T-helper 17 cell (primary cell): ENCODE measurements at places on chromosomes 2 and 18. TPM values are rescaled to one million over a fixed set of nuclear protein-coding genes. Genes with fewer than 3 reads are reported as not detected.

- H3K4me3 ChIP-seq, result no peak overlapping the region
- H3K27ac ChIP-seq, result no peak overlapping the region
- peaks cover 32% of the 10 kb centered on the region for H3K27me3 ChIP-seq
- H3K36me3 ChIP-seq, result no peaks in the 10 kb centered on the region
- H3K4me1 ChIP-seq, result no peaks in the 10 kb centered on the region
Observed at GRCh38 chr18:54480616-54481015, 110.4 kb upstream of the DYNAP start.

DNA sequence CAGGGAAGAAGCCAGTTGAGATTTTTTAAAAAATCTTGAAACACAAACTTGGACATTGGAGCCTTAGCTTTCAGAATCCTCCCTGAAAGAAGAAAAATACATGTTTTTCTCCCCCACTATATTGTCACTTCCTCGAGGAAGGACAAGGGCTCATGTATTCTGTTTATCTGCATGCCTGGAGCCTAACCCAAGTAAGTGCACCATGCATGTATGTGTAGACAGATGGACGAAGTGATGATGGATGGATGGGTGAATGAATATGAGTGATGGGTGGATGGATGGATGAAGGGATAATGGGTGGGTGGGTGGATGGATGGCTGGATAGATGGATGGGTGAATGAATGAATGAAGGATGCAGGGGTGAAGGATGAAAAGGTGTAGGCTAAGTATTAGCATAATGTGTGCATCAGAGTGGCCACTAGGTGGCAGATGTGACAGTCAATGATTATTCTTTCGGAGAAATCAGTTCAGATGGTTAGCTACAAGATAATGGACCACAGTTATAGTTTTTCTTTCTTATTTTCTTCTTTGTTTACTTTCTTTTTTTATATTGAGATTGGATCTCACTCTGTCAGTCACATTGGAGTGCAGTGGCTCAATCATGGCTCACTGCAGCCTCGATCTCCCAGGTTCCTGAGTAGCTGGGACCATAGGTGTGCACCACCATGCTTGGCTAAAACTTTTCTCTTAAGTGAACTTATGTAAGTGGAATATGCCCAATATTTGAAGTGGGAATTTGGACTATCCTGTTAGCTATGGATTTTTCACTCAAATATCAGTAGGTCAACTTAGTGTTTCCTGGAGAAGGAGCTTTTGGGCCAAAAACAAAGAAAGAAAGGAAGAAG is 18.5 kb upstream of the CCDC93 start:
- H3K4me1 ChIP-seq, result peaks cover 4% of the 10 kb centered on the region
- no peak overlapping the region for H3K27ac ChIP-seq
- peaks cover 4% of the 10 kb centered on the region for H3K36me3 ChIP-seq
- peaks cover 69% of the 10 kb centered on the region for H3K27me3 ChIP-seq
- no peak overlapping the region for H3K4me3 ChIP-seq

- peak overlapping the region; percentile 80 for H3K27ac ChIP-seq
- H3K4me3 ChIP-seq, result peak overlapping the region; percentile 84
- H3K27me3 ChIP-seq, result no peaks in the 10 kb centered on the region
- no peak for DNase-seq
Observed at GRCh38 chr18:49169037-49169521, 218.3 kb upstream of the SMAD7 start.

DNA sequence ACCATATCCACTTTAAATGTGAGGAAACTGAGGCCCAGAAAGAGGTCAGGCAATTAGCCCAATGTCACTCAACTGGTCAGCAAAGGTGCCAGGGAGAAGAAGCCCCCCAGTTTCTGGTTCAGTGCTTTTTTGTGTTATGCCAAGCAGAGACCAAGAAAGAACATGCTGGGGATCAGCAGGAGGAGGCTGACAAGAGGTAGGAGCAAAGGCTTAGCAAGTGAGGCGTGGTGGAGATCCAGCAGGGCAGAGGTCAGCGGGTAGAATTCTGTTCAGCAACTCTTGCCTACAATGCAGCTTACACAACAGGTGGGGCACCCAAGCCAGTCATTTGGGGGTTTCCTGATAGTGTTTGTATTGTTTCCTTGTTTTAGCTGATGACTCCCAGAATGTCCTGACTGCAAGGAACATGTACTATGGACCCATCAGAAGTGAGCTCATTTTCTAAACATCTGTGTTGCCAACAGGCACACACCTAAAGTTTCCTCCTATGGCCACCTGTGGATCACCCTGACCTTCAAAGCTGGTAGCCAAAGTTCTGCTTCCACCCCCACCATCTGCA is 28.2 kb downstream of the LPIN2 start:
- peak overlapping the region; percentile 55 for H3K4me3 ChIP-seq
- peaks cover 2% of the 10 kb centered on the region for H3K36me3 ChIP-seq
- peaks cover 41% of the 10 kb centered on the region for H3K4me1 ChIP-seq
- no peaks in the 10 kb centered on the region for H3K27me3 ChIP-seq
- H3K27ac ChIP-seq, result peak overlapping the region; percentile 93

- peaks cover 2% of the 10 kb centered on the region for H3K36me3 ChIP-seq
- peaks cover 4% of the 10 kb centered on the region for H3K4me1 ChIP-seq
- no peak overlapping the region for H3K4me3 ChIP-seq
- no peak for DNase-seq
Observed at GRCh38 chr2:109247340-109247739, 118.3 kb downstream of the SH3RF3 start.

DNA sequence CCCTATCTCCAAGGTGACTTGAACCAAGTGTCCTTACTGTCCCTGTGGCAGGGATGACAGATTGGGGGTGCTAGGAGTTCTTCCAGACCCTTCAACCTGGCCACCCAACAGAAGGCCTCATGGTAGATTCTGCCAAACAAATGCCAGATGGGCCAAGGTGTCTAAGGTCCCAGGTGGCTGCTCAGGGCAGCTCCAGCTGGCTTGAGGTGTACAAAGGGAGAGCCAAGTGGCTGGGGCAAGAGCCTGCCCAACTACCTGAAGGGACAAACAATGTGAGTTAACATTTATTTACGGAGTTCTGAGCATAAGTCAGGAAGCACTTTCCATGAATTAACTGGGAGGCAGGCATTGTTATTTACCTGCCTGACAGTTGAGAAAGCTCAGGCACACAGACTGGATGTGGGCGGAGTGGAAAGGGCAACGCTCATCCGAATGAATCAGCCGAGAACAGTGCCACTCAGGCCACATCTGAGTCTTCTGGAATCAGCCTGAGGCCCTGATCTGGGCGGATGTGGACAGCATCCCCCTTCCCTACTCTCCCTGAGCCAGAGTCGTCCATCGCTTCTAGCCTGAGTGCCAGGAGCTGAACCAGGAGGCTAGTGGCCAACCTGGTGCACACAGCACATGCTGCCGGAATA is 4.4 kb upstream of the KCNIP3 start:
- H3K4me3 ChIP-seq, result no peak overlapping the region
- H3K36me3 ChIP-seq, result no peaks in the 10 kb centered on the region
- peaks cover 13% of the 10 kb centered on the region for H3K27me3 ChIP-seq
- H3K27ac ChIP-seq, result no peak overlapping the region
- H3K4me1 ChIP-seq, result peaks cover 6% of the 10 kb centered on the region
- no peak for DNase-seq

DNA sequence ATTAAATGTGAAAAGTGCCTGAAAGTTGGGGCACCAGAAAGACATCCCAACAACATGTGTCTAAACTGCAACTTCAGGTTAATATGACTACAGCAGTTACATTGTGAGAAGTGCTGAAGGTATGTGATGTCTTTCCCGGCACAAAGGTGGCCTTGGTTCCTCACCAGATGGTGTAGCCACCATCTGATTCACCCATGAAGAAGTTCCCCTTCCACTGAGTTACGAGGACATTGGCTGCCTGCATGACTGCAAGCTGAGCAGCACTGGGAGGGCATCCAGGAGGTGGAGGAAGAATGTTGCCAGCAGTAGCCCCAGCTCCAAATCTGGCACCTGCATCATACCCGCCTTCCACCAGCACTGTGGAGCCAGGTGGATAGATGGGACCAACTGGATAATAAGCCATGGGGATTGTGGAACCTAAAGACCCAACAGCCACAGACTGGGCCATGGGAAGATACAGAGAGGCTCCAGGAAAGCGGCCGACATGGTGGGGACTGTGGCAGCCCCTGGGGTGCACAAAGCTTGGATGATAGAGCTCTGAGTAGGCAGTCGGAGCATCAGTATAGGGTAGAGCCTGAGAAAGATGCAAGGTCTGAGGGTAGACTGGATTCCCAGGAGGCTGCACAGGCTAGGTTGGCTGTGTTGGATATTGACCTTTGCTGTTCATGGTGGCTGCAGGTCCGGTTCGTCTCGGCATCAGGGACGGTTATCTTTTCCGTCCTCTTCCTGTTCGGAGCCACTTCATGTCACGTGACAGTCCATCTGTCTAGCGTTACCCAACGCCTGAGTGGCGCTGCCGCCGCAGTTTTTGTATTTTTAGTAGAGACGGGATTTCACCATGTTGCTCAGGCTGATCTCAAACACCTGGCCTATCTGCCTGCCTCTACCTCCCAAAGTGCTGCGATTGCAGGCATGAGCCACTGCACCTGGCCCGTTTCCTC is 36.9 kb downstream of the SUMO1 start:
- H3K27ac ChIP-seq, result no peak overlapping the region
- H3K4me3 ChIP-seq, result no peak overlapping the region
- no peak for DNase-seq
- H3K27me3 ChIP-seq, result peaks cover 8% of the 10 kb centered on the region
- H3K4me1 ChIP-seq, result no peaks in the 10 kb centered on the region

- no peak overlapping the region for H3K27ac ChIP-seq
- no peak overlapping the region for H3K4me3 ChIP-seq
- H3K4me1 ChIP-seq, result no peaks in the 10 kb centered on the region
- peaks cover 2% of the 10 kb centered on the region for H3K36me3 ChIP-seq
- H3K27me3 ChIP-seq, result peaks cover 5% of the 10 kb centered on the region
- DNase-seq, result no peak
Observed at GRCh38 chr2:104965900-104966299, 72.0 kb upstream of the MRPS9 start.

DNA sequence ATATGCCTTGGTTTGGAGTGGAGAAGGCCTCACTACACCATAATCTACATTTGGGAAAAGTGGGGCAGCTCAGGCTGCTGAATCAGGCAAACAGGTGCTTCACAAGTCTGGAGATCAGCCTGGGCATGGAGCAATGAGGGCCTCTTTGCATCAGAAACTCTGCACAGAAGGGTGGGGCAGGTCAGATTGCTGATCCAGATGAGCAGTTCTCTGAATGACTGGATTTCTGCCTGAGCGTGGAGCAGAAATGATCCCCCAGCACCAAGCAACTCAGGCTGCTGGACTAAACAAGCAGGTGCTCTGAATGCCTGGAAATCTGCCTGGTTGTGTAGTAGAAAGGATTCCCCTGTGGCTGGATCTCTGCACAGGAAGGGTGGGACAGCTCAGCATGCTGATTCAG is 605.3 kb upstream of the ZNF804A start:
- H3K4me3 ChIP-seq, result no peak overlapping the region
- no peak overlapping the region for H3K27ac ChIP-seq
- no peak for DNase-seq
- no peaks in the 10 kb centered on the region for H3K4me1 ChIP-seq

DNA sequence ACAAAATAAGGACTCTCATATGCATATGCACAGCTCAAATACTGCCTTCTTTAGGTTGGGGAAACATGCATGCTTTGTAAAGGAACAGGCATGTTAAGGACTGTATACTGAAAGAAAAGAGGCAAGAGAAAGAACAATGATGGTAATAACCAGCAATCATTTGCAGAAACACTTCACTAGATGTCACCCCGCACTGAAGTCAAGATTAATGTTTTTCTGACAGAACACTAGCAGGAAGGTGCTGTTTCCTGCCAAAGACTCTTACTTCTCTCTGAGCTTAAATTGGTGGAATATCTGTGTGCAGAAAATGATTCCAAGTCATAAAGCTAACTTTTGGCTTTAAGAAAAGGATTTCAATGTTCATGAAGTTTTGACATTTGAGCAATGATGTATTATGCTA is 19.3 kb upstream of the CSRNP3 start:
- no peak overlapping the region for H3K4me3 ChIP-seq
- H3K27ac ChIP-seq, result no peak overlapping the region
- no peak for DNase-seq
- H3K27me3 ChIP-seq, result peaks cover 5% of the 10 kb centered on the region
- no peaks in the 10 kb centered on the region for H3K4me1 ChIP-seq

Gene PSTPIP2
- total RNA-seq, result 13.1 TPM

Gene TSPYL6
- total RNA-seq, result not detected

Gene NEU2
- total RNA-seq, result not detected

Gene ABCG8
- total RNA-seq, result not detected

Gene SULT1C3
- not detected for total RNA-seq

Gene RETSAT
- 30.3 TPM for total RNA-seq
